ENCODE measurements at places on chromosomes 5 and 9. TPM values are rescaled to one million over a fixed set of nuclear protein-coding genes. Genes with fewer than 3 reads are reported as not detected.

DNA sequence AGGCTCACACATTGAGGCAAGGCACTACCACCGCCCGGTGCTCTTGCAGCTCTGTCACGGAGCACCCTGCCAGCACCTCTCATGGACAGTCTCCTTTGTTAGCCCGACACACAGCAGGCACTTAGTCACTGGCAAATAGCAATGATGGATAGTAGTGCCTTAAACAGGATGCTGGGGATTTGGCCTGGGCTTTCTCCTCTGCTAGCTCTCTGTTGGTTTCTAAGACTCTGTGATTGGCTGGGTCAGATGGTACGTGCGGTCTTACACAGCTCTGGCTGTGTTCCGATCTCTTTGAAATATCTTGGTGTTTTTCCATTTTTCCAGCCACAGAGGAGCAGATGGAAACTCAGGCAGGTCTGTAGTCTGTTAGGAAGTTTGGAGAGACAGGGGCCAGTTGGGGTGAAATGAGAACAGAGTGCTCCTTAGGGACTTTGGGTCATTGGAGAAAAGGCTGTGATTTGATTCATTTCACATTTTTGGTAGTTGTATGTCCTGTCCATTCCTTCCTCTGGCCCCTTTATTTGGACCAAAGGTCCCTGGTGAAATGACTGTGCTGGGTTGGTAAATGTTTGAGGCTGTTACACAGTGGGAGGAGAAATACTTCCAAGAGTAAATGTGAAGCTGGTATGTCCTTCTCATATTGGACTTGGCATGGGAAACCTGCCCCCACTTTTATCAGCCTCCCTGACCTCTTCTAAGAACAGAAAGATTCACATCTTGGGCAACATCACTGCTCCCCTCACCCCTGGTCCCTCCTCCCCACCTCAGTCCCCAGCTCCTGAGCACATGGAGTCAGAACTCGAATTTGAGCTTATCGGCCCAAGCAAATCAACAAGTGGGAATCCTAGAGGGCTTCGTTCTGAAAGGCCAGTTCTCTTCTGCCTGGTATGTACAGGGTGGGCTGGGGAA, 3.4 kb downstream of the SMIM3 start:
- peak; percentile 64 for DNase-seq

ERP44 gene
- total RNA-seq: 27.7 TPM

IGIP gene
- 8.6 TPM for total RNA-seq

HTR4 gene
- total RNA-seq: 12.2 TPM

SPDL1 gene
- 7.1 TPM for total RNA-seq

HBEGF gene
- 11.4 TPM for total RNA-seq

ADGRV1 gene
- 7.3 TPM for total RNA-seq
